ENCODE measurements at places on chromosomes 7 and 10. TPM values are rescaled to one million over a fixed set of nuclear protein-coding genes. Genes with fewer than 3 reads are reported as not detected.

GRCh38 chr10:118856106-118856505 is 101.3 kb upstream of the CACUL1 start:
- no peak overlapping the region for H3K27ac ChIP-seq
- H3K27me3 ChIP-seq: no peaks in the 10 kb centered on the region
- DNase-seq: no peak
- H3K4me1 ChIP-seq: no peaks in the 10 kb centered on the region

GRCh38 chr7:94231305-94231704 is 163.4 kb upstream of the COL1A2 start:
- no peaks in the 10 kb centered on the region for H3K27me3 ChIP-seq
- H3K4me3 ChIP-seq: no peak overlapping the region
- no peak for DNase-seq
- no peaks in the 10 kb centered on the region for H3K4me1 ChIP-seq
- no peaks in the 10 kb centered on the region for H3K36me3 ChIP-seq
- no peak overlapping the region for H3K27ac ChIP-seq

DNA sequence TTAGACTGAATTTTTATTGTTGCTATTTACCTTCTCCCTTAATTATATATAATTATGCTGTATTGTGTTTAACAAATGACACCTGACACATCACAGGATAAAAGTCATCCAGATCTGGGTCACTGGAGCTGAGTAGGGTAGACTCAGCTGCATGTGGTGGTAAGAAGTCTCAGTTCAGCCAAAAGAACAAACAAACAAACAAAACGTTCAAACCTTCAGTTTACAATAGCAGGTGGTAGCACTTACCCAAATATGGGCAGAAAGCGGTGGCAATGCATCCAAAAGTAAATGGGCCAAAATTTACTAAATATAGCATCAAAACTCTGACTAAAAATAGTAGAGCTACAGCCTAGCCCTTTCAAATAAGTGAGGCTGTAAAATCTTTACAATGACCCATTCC is 42.2 kb downstream of the ZWINT start:
- H3K4me3 ChIP-seq: no peak overlapping the region
- no peaks in the 10 kb centered on the region for H3K36me3 ChIP-seq
- no peaks in the 10 kb centered on the region for H3K4me1 ChIP-seq
- H3K27ac ChIP-seq: no peak overlapping the region
- no peaks in the 10 kb centered on the region for H3K27me3 ChIP-seq
- DNase-seq: no peak

- H3K4me3 ChIP-seq: no peak overlapping the region
- H3K27ac ChIP-seq: no peak overlapping the region
- no peaks in the 10 kb centered on the region for H3K27me3 ChIP-seq
- no peak for DNase-seq
- H3K4me1 ChIP-seq: no peaks in the 10 kb centered on the region
- no peaks in the 10 kb centered on the region for H3K36me3 ChIP-seq
Observed at GRCh38 chr10:42883993-42884983, 101.7 kb downstream of the BMS1 start.

DNA sequence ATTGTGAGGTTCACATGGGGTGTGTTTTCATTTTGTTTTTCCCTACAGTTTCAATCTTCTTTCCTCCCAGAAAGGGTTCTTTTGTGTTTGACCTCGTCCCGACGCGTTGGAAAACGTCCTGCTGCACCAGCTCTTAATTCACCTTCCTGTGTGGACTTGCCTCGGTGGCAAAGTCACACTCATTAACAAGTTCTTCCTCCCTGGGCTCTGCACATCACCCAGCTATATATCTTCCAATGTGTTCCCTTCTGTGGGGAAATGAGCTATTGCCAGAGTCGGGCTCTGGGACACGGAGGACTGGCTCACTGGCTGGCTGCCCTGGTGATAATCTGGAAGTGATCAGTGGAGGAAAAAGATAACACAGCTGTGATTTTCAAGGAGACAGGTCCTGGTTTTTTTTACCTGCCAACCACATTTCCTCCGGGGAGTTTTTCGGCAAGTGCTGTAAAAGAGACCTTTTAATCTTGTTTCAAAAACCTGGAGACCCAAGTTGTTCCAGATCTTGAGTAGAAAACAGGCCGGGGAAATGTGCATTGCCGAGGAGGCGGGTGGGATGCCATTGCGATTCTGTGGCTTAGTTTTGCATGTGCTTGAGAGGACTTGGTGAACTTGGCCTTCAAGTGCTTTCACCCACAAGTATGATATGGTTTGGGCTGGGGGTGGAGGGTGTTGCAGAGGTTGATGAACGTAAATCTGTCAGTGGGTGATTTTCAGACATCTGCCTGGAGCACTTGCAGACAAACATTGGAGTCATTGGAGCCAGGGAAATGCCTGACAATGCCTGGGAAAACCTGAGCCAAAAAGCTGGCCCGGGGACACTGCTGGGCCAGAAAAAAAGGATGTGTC is 96.5 kb upstream of the CREB5 start:
- H3K4me3 ChIP-seq: no peak overlapping the region
- H3K27ac ChIP-seq: no peak overlapping the region
- no peaks in the 10 kb centered on the region for H3K4me1 ChIP-seq
- H3K36me3 ChIP-seq: no peaks in the 10 kb centered on the region
- H3K27me3 ChIP-seq: no peaks in the 10 kb centered on the region

DNA sequence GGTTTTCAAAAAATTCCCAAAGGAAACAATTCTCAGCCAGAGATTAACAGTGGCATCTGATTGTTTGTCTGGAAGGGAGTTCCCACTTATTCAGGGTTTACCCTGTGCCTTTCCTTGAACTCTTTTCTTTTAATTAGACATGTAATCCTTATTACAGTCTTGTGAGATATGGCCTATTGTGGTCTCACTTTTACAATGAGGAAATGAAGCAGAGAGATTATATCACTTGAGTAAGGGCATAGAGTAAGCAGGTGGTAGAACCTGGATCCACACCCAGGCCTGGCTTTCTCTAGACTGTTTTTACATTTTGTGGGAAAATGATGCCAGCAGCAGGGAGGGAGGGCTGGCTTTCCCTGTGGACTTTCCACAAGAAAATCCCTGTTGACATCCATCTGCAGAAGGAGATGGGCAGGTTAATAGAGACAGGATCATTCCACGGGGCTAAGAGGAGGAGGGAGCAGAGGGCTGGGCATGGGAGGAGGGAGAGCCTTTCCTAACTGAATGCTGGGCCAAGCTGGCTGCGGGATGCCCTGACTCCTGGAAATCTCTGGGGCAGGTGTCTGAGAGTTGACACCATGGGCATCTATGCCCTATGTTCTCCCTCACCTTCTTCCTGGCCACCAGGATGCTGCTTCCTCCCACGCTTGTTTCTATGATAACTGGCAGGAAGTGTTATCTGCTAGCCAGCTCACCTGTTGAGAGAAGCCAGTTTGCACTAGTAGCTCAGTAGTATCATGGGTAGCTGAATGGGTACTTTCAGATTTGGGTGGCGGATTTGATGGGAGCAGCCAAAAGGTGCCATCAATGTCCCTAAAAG is 28.7 kb upstream of the ARHGAP22 start:
- no peaks in the 10 kb centered on the region for H3K4me1 ChIP-seq
- H3K27ac ChIP-seq: no peak overlapping the region
- no peaks in the 10 kb centered on the region for H3K27me3 ChIP-seq
- no peak for DNase-seq
- H3K4me3 ChIP-seq: no peak overlapping the region

- no peak overlapping the region for H3K4me3 ChIP-seq
- H3K27me3 ChIP-seq: no peaks in the 10 kb centered on the region
- H3K27ac ChIP-seq: no peak overlapping the region
- no peaks in the 10 kb centered on the region for H3K36me3 ChIP-seq
Observed at GRCh38 chr7:86968618-86969017, 90.8 kb downstream of the ELAPOR2 start.

GRCh38 chr7:158236400-158236799 is 351.2 kb downstream of the PTPRN2 start:
- no peak for DNase-seq
- no peaks in the 10 kb centered on the region for H3K4me1 ChIP-seq
- H3K36me3 ChIP-seq: no peaks in the 10 kb centered on the region

GRCh38 chr10:56633876-56634452 is 272.9 kb upstream of the ZWINT start:
- no peak overlapping the region for H3K27ac ChIP-seq
- H3K36me3 ChIP-seq: no peaks in the 10 kb centered on the region
- no peak for DNase-seq
- H3K4me1 ChIP-seq: no peaks in the 10 kb centered on the region
- no peak overlapping the region for H3K4me3 ChIP-seq

DNA sequence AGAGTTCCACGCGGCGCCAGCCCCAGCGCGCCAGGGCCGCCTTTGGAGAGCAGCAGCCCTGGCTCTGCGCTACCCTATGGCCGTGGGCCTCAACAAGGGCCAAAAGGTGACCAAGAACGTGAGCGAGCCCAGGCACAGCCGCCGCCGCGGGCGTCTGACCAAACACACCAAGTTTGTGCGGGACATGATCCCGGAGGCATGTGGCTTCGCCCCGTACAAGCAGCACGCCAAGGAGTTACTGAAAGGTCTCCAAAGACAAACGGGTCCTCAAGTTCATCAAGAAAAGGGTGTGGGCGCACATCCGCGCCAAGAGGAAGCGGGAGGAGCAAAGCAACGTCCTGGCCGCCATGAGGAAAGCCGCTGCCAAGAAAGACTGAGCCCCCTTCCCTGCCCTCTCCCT is 144.1 kb downstream of the SRPK2 start:
- no peaks in the 10 kb centered on the region for H3K36me3 ChIP-seq
- H3K27me3 ChIP-seq: no peaks in the 10 kb centered on the region
- no peak for DNase-seq
- no peaks in the 10 kb centered on the region for H3K4me1 ChIP-seq

DNA sequence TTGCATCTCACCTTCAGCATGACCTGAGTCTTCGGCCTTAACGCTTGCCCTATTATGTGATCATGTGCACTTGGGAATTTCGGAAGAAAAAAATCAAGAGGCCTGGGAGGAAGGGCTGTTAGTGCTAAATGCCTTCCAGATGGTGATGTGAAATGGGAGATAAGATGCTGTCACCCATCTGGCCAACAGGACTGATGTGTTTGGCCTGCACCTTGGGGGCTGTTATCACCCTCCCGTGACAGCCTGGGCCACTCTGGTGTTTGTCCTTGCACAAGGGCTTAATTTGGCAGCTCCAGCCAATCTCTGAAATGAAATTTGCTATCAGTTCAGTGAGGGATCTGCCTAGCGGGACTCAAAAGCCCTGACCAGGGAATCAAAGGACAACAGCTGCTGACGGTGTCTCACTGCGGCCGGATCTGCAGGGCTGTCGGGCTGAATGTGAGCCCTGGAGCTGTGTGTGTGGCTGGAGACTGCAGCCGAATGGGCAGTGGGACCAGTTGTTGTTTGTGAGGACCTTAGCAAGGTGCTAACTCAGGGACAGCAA is 131.4 kb upstream of the BTBD16 start:
- H3K4me3 ChIP-seq: no peak overlapping the region
- H3K27ac ChIP-seq: no peak overlapping the region
- DNase-seq: no peak
- H3K4me1 ChIP-seq: no peaks in the 10 kb centered on the region

DNA sequence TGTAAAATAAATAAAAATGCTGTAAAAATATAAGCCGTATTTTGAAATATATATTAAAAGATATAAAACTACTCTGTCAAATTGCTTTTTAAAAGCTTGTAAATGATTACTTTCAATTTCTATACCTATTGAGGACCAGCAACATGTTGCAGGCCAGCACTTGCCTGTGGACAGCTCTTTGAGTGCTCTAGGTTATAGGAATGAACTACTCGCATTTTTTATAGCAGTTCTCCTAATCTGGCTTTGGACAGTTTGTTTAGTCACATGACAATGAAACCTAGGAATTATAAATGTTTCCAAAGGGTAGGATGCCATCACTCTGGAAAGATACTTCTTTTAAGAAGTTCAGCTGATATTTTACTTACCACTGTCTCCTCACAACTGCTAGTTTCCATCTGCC is 117.7 kb upstream of the PTPRZ1 start:
- no peaks in the 10 kb centered on the region for H3K4me1 ChIP-seq
- no peak overlapping the region for H3K4me3 ChIP-seq
- no peak overlapping the region for H3K27ac ChIP-seq
- H3K36me3 ChIP-seq: no peaks in the 10 kb centered on the region

DNA sequence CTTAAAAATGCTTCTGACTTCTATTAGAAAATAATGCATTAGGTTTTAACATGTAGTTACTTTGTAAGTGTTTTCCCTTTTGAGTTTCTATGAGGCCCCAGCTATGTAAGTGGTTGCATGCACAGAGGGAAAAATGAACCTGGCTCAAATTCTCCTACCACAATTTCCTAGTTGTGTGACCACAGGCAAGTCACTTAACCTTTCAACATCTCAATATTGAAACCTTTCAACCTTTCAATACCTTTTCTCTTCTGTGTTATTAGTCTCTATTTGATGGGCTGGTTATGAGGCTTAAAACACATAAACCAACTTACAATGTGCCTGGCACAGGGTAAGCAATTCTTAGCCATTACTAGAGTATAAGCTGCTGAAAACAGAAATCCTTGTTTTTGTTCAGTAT is 203.0 kb downstream of the KCND2 start:
- H3K27me3 ChIP-seq: no peaks in the 10 kb centered on the region
- H3K27ac ChIP-seq: no peak overlapping the region
- no peaks in the 10 kb centered on the region for H3K36me3 ChIP-seq
- no peak for DNase-seq
- no peaks in the 10 kb centered on the region for H3K4me1 ChIP-seq
- H3K4me3 ChIP-seq: no peak overlapping the region

DNA sequence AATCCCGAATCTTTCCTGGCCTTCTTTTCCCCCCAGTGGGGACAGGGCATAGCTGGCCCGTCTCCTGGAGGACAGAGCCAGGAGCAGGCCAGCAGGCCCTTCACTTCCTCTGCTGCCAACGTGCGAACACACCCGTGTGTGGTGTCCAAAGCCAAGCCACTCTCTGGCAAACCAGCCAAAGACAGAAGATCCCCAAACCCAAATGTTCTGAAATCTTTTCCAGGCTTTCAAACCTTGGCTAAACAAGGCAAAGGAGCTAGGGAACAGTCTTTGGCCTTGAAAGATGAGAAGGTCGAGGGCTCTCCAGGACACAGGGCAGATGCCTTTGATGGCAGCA is 63.0 kb downstream of the PROSER2 start:
- no peak overlapping the region for H3K27ac ChIP-seq
- no peaks in the 10 kb centered on the region for H3K36me3 ChIP-seq
- H3K27me3 ChIP-seq: no peaks in the 10 kb centered on the region
- H3K4me3 ChIP-seq: no peak overlapping the region
- no peak for DNase-seq
- peaks cover 8% of the 10 kb centered on the region for H3K4me1 ChIP-seq

GRCh38 chr7:34875481-34875880 is 161.8 kb downstream of the DPY19L1 start:
- H3K27me3 ChIP-seq: no peaks in the 10 kb centered on the region
- no peaks in the 10 kb centered on the region for H3K36me3 ChIP-seq
- H3K27ac ChIP-seq: no peak overlapping the region
- no peak for DNase-seq

Gene LIPK
- not detected for total RNA-seq

Gene RGR
- total RNA-seq: not detected

Gene APBB1IP
- 64.7 TPM for total RNA-seq

Gene JCAD
- not detected for total RNA-seq

Gene NOS3
- 8.2 TPM for total RNA-seq

Gene TRIL
- total RNA-seq: not detected

Gene SHOC2
- total RNA-seq: 70.7 TPM
